Activated T-cell treated with anti-CD3 and anti-CD28 coated beads, Interleukin-2, amount 50 U/mL, for 72 hours (primary cell): ENCODE measurements at places on chromosomes 16 and 17.
A peak's percentile ranks its signal among the peaks of the same experiment; 100 is the strongest.

DNA sequence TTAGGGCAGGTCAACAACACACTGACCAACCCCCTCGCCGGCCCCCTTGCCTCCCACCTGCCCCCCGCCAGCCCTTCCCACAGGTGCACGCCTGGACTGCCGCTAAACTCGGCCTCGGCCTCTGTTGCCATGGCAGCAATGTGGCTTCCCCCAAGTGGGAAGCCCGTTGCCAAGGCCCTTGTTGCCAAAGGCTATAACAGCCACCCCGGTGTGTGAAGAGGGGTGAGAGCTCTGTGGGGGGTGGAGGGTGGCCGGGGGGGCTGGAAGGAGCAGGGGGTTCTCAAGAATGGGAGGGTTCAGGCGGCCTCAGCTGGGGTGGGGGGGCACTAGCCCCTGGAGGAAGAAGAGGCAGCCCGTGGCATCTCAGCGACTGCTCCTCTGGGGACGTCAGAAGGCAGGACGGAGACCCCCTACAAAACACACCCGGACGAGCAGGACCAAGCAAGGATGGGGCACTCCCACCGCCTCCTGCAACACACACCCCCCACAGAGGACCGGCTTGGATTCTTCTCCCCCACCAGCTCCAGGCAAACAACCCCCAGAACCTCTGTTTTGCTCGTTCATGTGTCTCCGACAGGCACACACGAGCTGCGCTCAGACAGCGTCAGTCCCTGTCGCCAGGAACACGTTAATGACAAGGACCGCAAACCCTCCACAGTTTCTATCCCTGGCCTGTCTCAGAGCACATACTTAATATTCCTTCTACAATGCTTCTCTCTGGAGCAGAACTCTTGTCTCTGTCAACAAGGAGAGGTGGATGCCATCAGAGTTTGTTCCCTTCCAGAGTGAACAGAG, 55.7 kb downstream of the ABR start:
- H3K27ac ChIP-seq, result no peak overlapping the region
- no peaks in the 10 kb centered on the region for H3K27me3 ChIP-seq
- DNase-seq, result no peak
- peaks cover 9% of the 10 kb centered on the region for H3K4me1 ChIP-seq

DNA sequence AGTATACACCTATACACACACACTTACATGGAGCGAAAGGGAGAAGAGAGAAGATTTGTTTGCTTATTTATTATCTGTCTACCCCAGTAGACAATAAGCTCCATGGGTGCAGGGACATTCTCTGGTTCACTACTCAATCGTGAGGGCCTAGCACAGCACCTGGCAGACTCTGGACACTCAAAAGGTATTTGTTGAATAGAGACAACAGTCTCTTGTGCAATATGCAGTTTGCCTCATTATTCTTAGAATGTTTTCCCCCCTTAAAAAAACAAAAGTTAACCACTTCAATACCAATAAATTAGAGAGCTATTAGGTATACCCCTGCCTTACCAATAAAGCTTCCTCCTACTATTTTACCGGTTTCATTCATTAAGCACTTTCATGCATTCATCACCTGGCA, 2.0 kb downstream of the AKAP10 start:
- peaks cover 53% of the 10 kb centered on the region for H3K4me1 ChIP-seq
- H3K27ac ChIP-seq, result peak overlapping the region; percentile 9
- DNase-seq, result no peak
- peak overlapping the region; percentile 63 for H3K4me3 ChIP-seq
- H3K36me3 ChIP-seq, result peaks cover 7% of the 10 kb centered on the region
- H3K27me3 ChIP-seq, result no peaks in the 10 kb centered on the region

DNA sequence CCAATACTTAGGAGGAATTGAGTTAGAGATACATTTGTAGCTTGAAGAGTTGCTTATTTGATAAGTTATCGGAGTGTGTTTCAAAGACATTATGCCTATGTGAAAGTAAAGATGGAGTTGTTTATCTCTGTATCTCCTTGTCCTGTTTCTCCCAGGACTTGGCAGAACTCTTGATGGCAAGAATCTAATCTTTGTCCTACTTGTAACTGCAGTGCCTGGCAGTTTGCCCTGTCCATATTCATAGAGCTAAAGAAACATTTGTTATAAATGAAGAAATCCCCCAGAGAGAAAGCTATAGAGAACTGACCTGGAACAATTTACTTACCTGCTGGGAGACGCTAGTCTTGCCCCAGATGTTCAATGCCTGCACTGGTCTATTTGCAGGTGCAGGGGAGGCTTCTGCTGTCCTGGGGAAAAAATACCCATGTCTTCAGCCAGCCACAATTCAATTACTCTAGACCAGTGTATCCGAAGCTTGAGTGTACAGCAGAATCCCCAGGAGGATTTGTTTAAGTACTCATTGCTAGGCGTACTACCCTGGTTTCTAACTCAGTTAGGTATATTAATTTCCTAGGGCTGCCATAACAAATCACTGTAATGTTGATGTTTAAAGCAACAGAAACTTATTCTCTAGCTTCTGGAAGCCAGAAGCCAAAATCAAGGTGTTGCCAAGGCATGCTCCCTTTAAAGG, 410.0 kb upstream of the HSBP1 start:
- no peak overlapping the region for H3K27ac ChIP-seq
- H3K4me1 ChIP-seq, result no peaks in the 10 kb centered on the region
- no peaks in the 10 kb centered on the region for H3K36me3 ChIP-seq

DNA sequence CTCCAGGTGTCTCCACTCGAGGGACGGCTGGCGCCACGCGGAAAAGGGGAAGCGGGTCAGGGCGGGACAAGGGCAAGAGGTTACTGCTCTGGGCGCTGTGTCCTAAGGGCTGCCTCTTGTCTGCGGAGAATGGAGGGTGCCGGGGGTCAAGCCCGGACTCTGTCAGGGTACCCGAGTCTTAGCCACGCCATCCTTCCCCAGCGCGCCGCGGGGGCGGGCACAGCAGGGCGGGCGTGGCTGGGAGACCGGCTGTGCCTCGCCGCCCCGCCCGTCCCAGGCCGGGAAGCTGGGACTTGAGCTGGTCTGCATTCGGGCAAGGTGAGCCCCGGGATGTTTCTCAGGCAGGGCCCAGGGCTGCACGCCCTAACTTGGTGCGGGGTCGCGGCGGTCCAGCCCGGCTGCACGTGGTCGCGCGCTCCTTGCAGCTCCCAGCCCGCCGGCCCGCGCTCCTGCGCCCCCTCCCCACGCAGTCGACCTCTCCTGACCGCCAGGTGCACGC, 6.2 kb upstream of the ACTG1 start:
- H3K36me3 ChIP-seq, result no peaks in the 10 kb centered on the region
- H3K27me3 ChIP-seq, result no peaks in the 10 kb centered on the region
- H3K4me3 ChIP-seq, result no peak overlapping the region

DNA sequence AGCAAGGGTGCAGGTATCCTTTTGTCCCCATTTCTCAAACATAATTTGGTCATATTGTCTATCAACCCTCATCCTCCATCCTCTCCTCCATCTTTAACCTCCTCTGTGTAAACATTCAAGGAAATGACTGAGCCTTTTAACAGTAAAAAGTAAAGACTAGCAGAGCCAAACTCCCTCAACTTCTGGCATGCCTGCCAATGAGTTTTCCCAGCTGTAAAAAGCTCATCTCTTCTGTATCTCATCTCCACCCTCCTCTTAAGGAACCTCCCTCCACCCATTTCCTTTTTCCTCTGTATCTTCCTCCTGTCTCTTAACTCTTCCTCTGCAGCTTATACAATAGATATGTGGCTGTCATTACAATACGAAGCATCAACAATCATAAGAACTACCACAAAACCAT, 76.9 kb upstream of the PSMD7 start:
- no peak for DNase-seq
- no peaks in the 10 kb centered on the region for H3K36me3 ChIP-seq
- H3K4me1 ChIP-seq, result no peaks in the 10 kb centered on the region

DNA sequence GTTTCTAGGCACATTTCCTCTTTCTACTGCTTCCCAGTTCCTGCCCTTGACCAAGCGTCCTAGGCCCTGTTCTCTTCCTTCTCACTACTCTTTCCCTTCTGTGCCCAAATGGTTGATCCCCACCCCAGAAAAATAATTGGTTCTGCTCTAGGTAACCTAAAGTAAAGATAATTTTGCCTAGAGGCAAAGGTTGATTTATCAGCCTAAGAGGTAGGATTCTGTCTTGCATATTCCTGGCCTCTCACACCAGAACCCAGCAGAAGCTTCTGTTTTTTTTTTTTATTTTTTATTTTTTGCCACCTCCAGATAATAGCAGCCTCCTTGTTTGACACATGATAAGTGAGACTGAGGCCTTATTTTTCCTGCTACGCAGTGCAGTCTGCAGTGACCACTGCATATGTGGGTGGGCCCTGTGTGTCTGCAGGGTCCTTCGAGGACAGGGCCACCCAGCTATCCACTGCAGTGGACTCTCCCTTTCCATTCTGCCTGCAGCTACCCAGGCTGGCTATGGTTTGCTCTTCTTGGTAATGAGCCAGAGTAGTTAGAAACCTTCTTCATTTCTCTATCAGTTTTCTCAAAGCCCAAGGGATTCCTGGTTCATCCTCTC, 701 bp downstream of the PIPOX start:
- H3K36me3 ChIP-seq, result no peaks in the 10 kb centered on the region
- peak overlapping the region; percentile 21 for H3K27ac ChIP-seq
- H3K4me1 ChIP-seq, result peaks cover 14% of the 10 kb centered on the region
- H3K27me3 ChIP-seq, result peaks cover 15% of the 10 kb centered on the region
- no peak overlapping the region for H3K4me3 ChIP-seq
- DNase-seq, result no peak

DNA sequence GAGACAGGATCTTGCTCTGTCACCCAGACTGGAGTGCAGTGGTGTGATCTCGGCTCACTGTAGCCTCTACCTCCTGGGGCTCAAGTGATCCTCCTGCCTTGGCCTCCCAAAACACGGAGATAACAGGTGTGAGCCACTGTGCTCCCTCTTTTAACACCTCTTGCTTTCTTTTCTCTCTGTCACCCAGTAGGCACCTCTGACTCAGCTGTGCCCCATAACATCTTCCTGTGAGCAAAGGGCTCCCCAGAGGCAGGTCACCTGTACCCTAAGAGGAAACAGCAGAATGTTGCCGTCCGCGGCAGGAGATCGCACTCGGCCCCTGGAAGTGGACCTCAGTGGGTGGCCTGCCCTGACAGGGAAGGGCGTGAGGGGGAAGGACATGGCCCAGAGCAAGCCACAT, 918 bp upstream of the NLRC3 start:
- peaks cover 3% of the 10 kb centered on the region for H3K36me3 ChIP-seq
- peak overlapping the region; percentile 89 for H3K4me3 ChIP-seq
- peak overlapping the region; percentile 93 for H3K27ac ChIP-seq
- no peaks in the 10 kb centered on the region for H3K27me3 ChIP-seq
- DNase-seq, result peak; percentile 59

GRCh38 chr16:79407461-79408135, 192.9 kb downstream of the MAF start:
- H3K4me3 ChIP-seq, result no peak overlapping the region
- peaks cover 20% of the 10 kb centered on the region for H3K27me3 ChIP-seq
- H3K27ac ChIP-seq, result no peak overlapping the region
- DNase-seq, result no peak
- H3K4me1 ChIP-seq, result peaks cover 18% of the 10 kb centered on the region

GRCh38 chr17:79659376-79659775, 48.5 kb upstream of the RBFOX3 start:
- H3K27me3 ChIP-seq, result peaks cover 74% of the 10 kb centered on the region
- no peak overlapping the region for H3K27ac ChIP-seq
- no peak overlapping the region for H3K4me3 ChIP-seq
- no peak for DNase-seq

- peaks cover 80% of the 10 kb centered on the region for H3K4me1 ChIP-seq
- no peaks in the 10 kb centered on the region for H3K27me3 ChIP-seq
- no peak overlapping the region for H3K4me3 ChIP-seq
- DNase-seq, result no peak
Observed at GRCh38 chr16:23953476-23953875, 117.7 kb downstream of the PRKCB start.

- no peaks in the 10 kb centered on the region for H3K27me3 ChIP-seq
- H3K27ac ChIP-seq, result no peak overlapping the region
- DNase-seq, result no peak
- no peak overlapping the region for H3K4me3 ChIP-seq
- no peaks in the 10 kb centered on the region for H3K4me1 ChIP-seq
Observed at GRCh38 chr17:62980842-62981241, 14.8 kb downstream of the TANC2 start.

GRCh38 chr16:81275064-81275532, 36.6 kb downstream of the BCO1 start:
- no peaks in the 10 kb centered on the region for H3K27me3 ChIP-seq
- no peak overlapping the region for H3K4me3 ChIP-seq
- no peak overlapping the region for H3K27ac ChIP-seq
- no peaks in the 10 kb centered on the region for H3K4me1 ChIP-seq

DNA sequence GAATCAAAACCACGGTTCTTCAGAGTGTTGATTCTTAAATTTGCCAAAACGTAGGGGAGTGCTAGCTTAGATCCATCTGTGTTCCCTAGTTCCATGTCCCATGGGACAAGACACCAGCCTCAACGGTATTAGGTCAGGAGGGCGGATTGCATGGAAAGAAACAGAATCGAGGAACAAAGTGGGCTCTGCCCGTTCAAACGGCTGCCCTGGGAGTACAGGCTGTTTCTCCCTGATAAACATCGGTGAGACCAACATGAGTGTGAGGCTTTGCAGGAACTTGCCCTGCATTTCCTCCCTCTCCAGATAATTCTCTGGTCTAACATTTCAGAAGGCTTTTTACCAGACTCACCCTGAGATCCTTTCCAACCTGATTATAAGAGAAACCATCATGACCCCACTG, 82.2 kb downstream of the MRM3 start:
- no peak for DNase-seq
- no peaks in the 10 kb centered on the region for H3K36me3 ChIP-seq
- no peak overlapping the region for H3K27ac ChIP-seq
- H3K27me3 ChIP-seq, result peaks cover 26% of the 10 kb centered on the region
- no peaks in the 10 kb centered on the region for H3K4me1 ChIP-seq

DNA sequence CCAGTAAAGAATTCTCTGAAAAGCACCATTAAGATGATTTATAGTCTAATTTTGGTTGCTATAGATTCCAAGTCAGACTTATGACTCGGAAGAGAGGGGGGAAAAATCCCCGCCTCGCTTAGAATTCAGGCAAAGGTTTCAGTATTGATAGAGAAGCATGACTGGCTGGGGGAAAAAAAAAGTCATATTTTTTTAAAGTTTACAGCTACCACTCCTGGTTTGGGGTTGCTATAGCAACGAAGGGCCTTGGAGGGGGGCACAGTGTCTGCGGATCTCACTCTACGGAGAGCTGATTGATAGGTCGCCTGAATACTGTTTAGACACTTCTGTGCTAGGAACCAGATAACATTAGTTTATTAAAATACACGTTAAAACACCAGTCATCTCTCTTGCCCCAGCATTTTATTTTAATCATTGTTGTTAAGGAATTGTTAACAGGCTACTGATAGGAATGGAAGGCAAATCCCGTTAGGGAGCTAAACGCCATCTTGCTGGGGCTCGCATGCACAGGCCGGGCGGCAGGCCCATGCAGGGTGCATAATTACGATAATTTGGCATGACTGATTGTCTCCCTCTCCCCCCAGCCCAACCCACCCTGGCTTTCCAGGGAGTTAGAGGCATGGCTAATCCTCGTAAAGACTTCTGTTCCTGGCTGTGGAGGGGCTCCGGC, 380.0 kb upstream of the XYLT1 start:
- no peak overlapping the region for H3K4me3 ChIP-seq
- H3K4me1 ChIP-seq, result no peaks in the 10 kb centered on the region
- no peak overlapping the region for H3K27ac ChIP-seq
